ENCODE measurements at places on chromosomes 12 and 14.

DNA sequence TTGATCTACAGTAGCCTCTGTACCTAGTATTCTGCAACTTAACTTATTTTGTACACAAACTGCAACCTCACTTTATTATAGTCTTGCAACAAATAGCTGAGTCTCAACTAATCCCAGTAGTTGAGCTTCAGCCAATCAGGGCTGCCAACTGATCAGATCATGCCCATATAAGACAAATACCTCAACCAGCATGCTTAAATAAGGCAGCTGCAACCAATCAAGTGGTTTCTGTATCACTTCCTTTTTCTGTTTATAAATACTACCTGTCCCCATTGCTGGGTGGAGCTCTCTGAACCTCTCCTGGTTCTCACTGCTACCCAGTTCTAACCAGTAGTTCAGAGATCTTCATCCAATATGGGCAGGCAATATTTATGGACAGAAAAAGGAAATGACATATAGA is 248.5 kb upstream of the FBXO33 start:
- DNase-seq, result no peak

DNA sequence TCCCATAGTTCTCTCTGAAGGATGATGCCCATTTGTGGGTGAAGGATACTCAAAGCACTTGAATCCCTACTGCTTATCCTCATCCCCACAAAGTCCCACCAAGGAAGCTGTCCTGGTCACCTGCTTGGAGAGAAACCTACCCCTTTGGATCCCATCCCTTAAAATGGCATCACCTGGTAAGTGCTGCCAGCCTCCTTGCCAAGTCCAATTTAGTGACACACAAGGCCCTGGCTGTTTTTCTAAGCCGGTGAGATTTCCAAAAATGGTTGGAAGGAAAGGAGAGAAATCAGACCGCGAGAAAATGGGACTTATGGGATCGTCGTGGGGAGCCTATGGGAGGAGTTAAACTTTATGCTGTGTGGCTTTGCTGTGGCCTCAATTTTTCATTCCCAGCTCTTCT is 358.2 kb downstream of the FUT8 start:
- DNase-seq, result no peak

GRCh38 chr12:132471011-132471857 is 18.7 kb upstream of the FBRSL1 start:
- no peak for DNase-seq

DNA sequence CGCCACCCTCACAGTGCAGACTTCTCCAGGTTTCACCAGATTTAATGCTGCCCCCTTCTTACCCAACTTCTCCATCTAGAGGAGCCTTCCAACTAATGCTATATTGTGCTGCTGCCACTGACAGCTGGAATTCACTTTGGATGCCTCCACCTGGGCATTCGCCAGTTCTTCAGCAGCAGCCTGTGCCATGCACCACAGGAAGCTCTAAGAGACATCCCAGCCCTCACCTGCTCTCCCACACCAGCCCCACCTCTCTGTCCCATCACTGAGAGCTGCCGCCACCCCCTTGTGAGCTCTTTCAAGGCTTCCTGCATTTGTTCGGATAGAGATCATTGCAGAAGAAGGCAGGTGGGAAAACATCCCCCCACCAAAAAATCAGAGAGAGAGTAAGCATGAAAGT is 4.6 kb upstream of the KRT2 start:
- DNase-seq, result no peak

DNA sequence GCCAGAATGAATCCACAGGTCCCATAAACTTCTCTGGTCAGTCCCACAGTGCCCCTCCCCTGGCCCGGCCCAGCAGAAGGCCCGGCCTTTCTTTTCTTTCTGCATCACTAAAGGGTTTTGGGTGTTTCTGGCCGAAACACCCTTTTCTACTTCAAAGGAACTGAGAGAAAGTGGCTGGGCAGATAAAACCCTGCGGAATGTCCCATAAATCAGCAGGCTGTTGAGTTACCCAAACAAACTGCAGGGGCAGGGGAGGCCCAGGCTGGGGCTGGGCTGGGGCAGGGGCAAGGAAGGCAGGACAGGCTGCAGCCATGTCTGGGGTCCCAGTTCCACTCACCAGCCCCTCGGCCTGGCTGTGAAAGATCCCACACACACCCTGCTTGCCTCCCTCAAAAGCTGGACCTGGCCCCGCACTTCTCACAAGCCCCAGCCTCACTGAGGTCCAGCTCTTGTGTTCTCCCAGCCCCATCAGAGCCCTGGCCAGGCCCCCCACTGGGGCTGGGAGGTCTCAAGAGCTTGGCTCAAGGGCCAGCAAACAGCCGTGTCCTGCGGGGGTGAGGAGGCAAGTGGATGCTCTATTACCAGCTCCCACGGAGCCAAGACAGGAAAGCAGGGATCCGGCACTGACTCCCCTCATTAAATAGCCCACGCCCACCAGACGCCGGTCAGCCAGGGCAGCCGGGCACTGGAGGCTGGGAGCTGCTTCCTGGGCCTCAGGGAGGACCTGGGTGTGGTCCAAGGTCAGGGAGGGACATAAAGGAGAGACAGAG is 41.9 kb downstream of the CCNK start:
- no peak for DNase-seq

- DNase-seq, result no peak
These were observed 69.4 kb upstream of the BDKRB2 start for GRCh38 chr14:96135285-96135684.

DNA sequence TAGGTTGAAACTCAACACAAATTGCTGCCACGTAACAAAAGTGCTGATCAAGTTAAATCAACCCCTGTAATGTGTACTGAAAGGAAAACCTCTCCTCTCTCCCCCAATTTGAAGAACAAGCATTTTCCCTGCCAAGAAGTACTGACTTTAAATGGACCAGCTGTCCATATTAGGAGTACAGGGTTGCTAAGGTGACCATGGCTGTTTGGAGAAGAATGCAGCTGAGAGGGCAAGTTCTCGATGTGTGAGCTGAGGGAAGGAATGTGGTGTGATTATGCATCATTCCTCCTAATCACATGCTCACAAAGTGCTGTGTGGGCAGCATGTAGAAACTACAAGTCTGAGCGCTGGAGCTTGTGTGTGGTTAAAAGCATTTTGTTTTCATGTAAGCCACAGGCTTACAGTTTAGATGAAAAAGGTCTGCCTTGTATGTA is 50.9 kb upstream of the CCT2 start:
- DNase-seq, result no peak
